NCI-H1417 (cell line): ENCODE measurements at places on chromosomes 6 and 20.

- DNase-seq: no peak
Observed at GRCh38 chr20:50744143-50744792, 12.9 kb downstream of the PARD6B start.

DNA sequence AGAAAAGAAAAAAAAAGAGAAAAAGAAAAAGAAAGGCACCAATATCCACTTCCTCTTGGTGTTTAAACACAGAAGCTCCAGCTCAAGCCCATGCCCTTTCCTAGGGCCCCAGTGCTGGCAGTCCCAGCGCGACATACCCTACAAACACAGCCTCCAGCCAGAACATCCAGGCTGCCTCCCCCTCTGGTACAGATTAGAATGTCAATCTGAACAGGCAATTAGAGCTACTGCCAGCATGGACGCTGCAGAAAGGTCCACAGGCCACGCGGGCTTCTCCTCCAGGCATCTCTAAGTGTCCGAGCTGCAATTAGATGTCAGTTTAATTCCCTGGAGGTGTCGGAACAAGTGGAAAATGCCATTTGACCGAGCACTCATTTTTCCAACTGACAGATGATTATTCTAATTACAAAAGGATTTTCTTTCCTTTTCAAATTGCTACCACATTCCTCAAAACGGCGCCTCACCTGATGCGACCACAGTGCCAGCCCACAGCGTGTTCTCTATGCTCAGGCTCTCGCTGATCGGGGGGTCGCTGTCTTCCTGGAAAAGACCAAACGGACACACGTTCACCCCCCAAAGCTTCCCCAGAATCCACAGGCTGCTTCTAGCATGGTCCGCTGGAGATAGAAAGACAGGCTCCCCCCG is 79.5 kb downstream of the ATP9A start:
- DNase-seq: no peak

GRCh38 chr20:6024768-6025167 is 29.1 kb downstream of the LRRN4 start:
- DNase-seq: no peak

DNA sequence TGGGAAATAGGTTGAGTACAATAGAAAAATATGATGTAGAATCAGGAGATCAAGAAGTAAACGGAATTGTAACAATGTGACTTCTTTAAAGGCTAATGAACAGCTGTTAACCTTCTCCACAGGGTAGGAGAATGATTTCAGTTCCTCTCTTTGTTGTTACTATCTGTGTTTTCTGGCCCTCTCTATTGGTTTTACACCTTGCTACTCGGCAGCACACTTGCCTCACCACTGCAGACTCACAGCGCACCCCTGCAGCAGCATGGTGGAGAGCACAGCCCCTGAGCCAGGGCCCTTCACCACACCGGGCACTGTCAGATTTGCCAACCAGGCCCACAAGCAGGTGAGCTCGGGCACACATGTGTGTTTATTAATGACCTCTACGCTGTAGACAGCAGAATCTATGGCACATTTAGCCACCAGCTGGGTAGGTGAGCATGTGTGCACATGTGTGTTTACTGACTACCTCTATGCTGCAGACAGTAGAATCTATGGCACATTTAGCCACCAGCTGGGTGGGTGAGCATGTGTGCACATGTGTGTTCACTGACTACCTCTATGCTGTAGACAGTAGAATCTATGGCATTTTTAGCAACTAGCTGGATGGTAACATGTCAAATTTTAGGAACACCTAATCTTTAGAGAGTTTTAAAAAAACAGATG is 16.8 kb downstream of the SFT2D1 start:
- no peak for DNase-seq

- DNase-seq: no peak
Observed at GRCh38 chr6:69790629-69791028, 6.2 kb downstream of the LMBRD1 start.

- DNase-seq: no peak
Observed at GRCh38 chr20:32415494-32415893, 57.4 kb downstream of the ASXL1 start.
